ENCODE measurements at places on chromosomes 5 and 9. TPM values are rescaled to one million over a fixed set of nuclear protein-coding genes. Genes with fewer than 3 reads are reported as not detected.

Gene TAF11L10
- not detected for total RNA-seq

Gene MYMK
- total RNA-seq: not detected

- no peak overlapping the region for H3K27ac ChIP-seq
- no peaks in the 10 kb centered on the region for H3K27me3 ChIP-seq
- no peak overlapping the region for H3K4me3 ChIP-seq
- peaks cover 91% of the 10 kb centered on the region for H3K36me3 ChIP-seq
- no peak for DNase-seq
- no peaks in the 10 kb centered on the region for H3K4me1 ChIP-seq
Observed at GRCh38 chr5:69129413-69129812, 35.6 kb downstream of the SLC30A5 start.

DNA sequence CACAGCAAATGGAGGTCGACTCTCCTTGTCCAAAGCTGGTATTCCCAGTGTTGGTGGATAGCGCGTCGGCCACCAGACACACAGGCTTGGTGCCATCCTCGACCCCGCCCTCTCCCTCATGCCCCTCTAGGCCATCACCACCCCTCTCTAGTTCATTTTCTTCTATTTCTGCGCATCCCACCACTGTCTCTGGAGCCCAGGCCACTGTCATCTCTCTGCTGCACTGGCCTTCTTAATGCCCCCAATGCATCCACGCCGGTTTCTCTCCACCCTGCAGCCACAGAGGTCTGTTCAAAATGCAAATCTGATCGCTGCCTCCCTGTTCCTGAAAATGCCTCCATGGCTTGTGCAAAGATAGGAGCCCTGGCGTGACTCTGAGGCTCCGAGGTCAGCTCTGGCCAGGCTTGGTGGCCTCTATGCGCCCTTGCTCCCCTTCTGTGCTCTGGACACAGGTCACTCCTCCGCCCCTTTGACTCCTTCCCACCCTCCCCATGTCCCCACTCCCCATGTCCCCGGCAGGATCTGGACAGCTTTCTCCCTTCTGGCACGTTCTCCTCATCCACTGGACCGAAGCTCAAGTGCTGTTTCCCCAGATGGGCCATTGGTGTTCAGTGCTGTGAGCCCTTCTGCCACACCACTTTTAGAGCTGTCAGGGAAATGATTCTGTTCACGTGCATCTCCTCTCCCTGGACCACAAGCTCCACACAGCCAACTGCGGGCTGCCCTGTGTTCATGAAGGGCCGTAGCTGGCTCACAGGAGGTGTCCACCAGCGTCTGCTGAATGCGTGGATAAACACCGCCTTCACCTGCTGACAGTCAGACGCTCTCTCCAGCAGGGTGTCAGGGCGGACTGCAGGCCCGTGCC, 59.5 kb upstream of the RNF130 start:
- H3K27ac ChIP-seq: no peak overlapping the region
- peaks cover 31% of the 10 kb centered on the region for H3K4me1 ChIP-seq
- H3K27me3 ChIP-seq: no peaks in the 10 kb centered on the region
- H3K4me3 ChIP-seq: no peak overlapping the region
- no peaks in the 10 kb centered on the region for H3K36me3 ChIP-seq
- no peak for DNase-seq

GRCh38 chr5:117863586-117864296, 1124.6 kb downstream of the DTWD2 start:
- no peak overlapping the region for H3K27ac ChIP-seq
- H3K27me3 ChIP-seq: no peaks in the 10 kb centered on the region
- DNase-seq: no peak
- no peak overlapping the region for H3K4me3 ChIP-seq
- H3K4me1 ChIP-seq: no peaks in the 10 kb centered on the region

DNA sequence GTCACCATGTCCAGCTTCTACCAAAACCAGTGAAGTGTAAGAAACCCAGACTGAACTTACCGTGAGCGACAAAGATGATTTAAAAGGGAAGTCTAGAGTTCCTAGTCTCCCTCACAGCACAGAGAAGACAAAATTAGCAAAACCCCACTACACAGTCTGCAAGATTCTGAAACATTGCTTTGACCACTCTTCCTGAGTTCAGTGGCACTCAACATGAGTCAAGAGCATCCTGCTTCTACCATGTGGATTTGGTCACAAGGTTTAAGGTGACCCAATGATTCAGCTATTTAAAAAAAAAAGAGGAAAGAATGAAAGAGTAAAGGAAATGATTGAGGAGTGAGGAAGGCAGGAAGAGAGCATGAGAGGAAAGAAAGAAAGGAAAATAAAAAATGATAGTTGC, 19.8 kb downstream of the IL7R start:
- H3K4me3 ChIP-seq: no peak overlapping the region
- no peak for DNase-seq
- no peaks in the 10 kb centered on the region for H3K36me3 ChIP-seq
- H3K4me1 ChIP-seq: no peaks in the 10 kb centered on the region

DNA sequence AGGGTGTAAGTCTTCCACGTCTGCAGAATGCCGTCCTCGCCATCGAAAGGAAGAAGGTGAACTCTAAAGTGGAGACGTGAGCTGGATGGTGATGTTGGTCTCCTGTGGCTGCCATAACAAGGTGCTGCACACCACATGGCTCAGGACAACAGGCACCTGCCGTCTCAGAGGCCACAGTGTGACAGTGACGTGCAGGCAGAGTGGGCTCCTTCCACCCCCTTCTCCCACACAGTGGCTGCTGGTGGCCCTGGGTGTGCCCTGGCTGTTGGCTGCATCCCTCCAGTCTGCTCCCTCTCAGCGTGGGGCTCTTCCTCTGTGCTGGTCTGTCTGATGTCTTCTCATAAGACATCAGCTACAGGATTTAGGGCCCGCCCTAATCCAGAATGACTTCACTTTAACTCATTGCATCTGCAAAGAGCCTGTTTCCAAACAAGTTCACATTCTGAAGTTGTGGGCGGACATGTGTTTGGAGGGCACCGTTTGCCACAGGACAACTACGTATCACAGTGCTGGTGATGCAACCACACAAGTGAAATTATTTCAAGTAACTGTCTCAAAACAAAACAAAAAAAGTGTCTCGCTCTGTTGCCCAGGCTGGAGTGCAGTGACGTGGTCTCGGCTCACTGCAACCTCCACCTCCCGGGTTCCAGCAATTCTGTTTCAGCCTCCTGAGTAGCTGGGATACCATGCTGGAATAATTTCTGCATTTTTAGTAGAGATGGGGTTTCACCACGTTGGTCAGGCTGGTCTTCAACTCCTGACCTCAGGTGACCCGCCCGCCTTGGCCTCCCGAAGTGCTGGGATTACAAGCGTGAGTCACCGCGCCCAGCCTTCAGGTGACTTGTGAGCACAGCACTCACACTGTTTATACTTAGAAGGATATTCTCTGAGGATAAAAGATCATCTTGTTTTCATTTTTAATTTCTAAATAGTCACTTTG, 31.2 kb upstream of the CLPTM1L start:
- H3K4me1 ChIP-seq: peaks cover 5% of the 10 kb centered on the region
- no peak overlapping the region for H3K27ac ChIP-seq
- DNase-seq: no peak
- no peaks in the 10 kb centered on the region for H3K27me3 ChIP-seq
- no peak overlapping the region for H3K4me3 ChIP-seq

DNA sequence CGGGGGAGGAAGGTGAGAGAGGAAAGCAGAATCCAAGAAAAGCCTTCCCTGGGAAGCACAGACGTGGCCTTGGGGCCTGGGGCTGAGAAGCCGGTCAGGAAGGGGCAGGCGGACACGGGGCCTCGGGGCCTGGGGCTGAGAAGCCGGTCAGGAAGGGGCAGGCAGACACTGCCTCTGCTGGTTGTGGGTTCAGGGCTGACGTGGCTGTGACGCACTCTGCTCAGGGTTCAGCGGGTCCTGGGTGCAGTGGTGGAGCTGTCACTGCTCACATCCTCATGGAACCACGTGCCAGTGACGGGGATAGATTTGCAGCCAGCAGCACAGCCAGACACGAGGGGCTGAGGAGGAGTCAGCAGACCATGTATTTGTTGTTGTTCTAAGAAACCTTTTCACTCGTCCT, 12.8 kb downstream of the PAEP start:
- no peaks in the 10 kb centered on the region for H3K4me1 ChIP-seq
- no peaks in the 10 kb centered on the region for H3K27me3 ChIP-seq
- no peak overlapping the region for H3K4me3 ChIP-seq
- DNase-seq: no peak
- H3K36me3 ChIP-seq: no peaks in the 10 kb centered on the region

- H3K4me3 ChIP-seq: no peak overlapping the region
- no peaks in the 10 kb centered on the region for H3K36me3 ChIP-seq
- H3K27me3 ChIP-seq: no peaks in the 10 kb centered on the region
- no peaks in the 10 kb centered on the region for H3K4me1 ChIP-seq
- no peak for DNase-seq
- no peak overlapping the region for H3K27ac ChIP-seq
Observed at GRCh38 chr5:125823572-125823971, 599.6 kb upstream of the GRAMD2B start.
